RPMI8226 (cell line): ENCODE measurements at places on chromosomes 5 and 9.
A peak's percentile ranks its signal among the peaks of the same experiment; 100 is the strongest.

DNA sequence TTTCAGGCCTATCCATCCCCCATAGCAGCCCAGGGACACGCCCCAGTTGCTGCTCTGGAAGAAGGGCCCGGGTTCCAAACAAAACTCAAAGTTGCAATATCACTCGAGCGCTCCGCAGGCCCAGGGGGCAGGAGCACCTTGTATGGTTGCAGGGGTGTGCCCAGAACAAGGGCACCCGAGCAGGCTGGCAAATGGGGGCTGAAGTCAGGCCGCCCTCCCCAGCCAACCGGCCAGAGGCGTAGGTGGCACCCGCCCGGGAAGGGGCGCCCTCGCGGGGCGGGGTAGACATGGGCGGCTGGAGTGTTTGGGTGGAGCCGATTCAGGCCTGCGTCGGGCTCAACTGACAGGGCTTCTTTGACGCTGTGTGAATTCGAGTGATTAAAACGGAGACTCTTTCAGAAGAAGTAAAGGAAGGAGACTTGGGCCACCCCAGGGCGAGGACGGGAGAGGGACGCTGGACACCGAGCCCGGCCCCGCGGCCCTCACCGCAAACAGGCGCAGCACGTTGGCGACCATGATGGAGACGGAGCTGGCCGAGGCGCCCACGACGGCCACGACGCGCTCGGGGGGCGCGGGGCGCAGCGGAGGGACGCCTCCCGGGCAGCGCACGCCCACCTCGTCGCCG lies 1.1 kb downstream of the GRM6 start:
- DNase-seq: no peak

DNA sequence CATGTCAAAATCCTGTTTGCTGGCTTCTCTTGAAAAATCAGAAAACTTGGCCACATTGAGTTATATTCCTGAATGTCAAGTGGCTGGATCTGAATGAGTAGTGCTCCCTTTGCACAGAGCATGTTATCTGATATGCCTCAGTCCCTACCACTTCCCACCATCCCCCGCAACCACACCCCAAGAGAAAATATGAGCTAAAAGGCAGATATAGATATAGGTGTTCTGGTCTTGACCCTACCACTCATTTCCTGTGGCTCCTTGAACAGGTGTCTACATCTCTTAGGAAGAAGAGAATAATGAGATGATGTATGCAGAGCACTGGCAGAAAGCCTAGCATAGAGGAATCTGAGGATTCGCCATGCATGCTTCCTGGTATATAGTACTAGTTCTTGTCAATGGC lies 6.6 kb upstream of the CYSTM1 start:
- DNase-seq: no peak

DNA sequence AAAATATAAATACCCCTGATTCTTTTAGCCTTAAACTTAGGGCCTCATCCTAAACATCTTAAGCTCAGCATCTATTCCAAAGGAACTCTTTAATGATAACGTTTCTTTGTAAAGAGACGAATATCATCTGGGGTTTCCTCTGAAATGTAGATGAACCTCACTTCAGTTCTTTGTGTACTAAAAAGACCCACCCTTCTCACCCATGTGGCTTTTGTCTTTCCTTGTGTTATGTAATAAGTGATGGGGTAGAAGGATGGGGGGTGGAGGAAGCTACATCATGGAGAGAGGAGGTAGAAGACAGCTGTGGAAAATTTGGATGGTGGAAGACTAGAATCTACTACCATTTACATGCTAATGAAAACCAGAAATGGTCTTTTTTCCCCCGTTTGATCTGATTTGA lies 111.0 kb downstream of the NDUFS4 start:
- DNase-seq: no peak

DNA sequence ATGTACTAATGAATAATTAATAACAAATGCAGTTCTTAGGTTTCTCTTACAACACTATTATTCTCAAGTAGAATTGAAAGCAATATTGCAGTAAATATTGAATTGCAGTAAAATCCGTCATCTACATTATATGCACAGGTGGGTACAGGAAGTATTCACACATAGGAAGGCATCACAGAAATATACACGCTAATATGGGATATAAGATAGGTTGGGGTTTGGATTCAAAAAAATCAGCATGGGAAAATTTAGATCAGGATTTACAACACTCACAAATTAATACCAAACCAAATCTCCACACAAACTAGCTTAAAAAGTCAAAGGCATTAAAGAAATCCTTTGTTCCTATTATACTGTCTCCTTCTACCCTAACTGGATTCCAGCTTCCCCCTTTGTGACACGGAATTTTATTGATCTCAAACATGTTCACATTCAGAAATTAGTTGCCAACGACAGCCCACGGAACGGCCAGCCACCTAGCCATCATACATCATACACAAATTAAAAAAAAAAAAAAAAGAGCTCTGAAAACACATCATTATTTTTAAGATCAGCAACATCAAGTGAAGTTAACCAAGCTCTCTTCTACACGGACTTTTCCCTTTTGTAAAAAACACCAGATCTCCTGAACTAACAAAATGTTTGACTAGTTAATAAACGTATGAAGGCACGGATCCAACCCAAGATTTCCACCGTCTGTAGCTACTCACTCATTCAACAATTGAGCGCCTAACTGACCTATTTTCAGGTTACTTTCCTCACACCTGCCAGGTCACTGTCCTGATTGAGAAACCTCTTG lies 2.2 kb downstream of the NR6A1 start:
- DNase-seq: no peak

GRCh38 chr5:74030371-74030770 lies 404.4 kb downstream of the ARHGEF28 start:
- DNase-seq: no peak

GRCh38 chr5:44002381-44002901 lies 386.8 kb downstream of the FGF10 start:
- DNase-seq: no peak

- no peak for DNase-seq
Measured at GRCh38 chr5:161302559-161302958, 244.0 kb downstream of the GABRB2 start.

- no peak for DNase-seq
Measured at GRCh38 chr9:79268806-79269205, 303.0 kb upstream of the TLE4 start.

- DNase-seq: peak; percentile 75
Measured at GRCh38 chr9:96150324-96151227, 151.4 kb downstream of the HSD17B3 start.

GRCh38 chr5:35371951-35372426 lies 141.7 kb upstream of the PRLR start:
- DNase-seq: no peak

DNA sequence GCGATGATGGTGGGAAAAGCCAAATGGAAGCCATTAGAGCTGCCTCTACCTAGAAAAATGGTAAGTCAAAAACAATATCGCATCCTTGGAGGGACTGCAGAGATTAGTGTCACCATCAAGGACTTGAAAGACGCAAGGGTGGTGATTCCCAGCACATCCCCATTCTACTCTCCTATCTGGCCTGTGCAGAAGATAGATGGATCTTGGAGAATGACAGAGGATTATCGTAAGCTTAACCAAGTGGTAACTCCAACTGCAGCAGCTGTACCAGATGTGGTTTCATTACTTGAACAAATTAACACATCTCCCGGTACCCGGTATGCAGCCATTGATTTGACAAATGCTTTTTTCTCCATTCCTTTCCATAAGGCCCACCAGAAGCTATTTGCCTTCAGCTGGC lies 23.8 kb downstream of the ERP44 start:
- no peak for DNase-seq

- DNase-seq: no peak
Measured at GRCh38 chr5:145587710-145588109, 247.4 kb downstream of the PRELID2 start.

GRCh38 chr9:126159430-126160060 lies 167.1 kb upstream of the MVB12B start:
- no peak for DNase-seq

DNA sequence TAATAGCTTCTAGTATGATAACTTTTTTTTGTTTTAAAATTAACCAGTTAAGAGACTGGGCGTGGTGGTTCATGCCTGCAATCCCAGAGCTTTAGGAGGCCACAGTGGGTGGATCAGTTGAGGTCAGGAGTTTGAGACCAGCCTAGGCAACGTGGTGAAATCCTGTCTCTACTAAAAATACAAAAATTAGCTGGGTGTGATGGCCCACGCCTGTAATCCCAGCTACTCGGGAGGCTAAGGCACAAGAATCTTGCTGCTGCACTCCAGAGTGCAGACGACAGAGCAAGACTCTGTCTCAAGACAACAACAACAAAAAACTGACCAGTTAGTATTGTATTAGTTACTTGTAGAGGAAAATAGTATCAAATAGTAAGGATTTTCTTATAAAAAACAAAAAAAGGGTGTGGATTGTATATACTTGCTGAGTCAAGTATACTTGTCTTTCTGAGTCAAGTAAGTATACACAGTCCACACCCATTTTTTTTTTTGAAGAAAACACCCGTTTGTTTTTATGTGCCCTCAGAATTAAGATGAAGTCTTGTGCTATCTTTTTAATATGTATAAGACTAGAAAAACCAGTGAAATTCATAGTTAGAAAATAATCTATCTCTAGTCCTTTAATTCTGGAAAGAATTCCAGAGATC lies 25.3 kb downstream of the UBAP1 start:
- DNase-seq: no peak

GRCh38 chr5:9877488-9877887 lies 247.3 kb upstream of the TAS2R1 start:
- DNase-seq: no peak

- DNase-seq: peak; percentile 10
Measured at GRCh38 chr9:114281473-114282103, 41.3 kb upstream of the ORM1 start.

- no peak for DNase-seq
Measured at GRCh38 chr9:133999851-134000265, 7.7 kb upstream of the VAV2 start.

- no peak for DNase-seq
Measured at GRCh38 chr5:112735702-112736101, 2.0 kb upstream of the APC start.

GRCh38 chr9:8338767-8339510 lies 539.4 kb upstream of the DMAC1 start:
- no peak for DNase-seq
